ENCODE measurements at places on chromosomes 11 and 22. TPM values are rescaled to one million over a fixed set of nuclear protein-coding genes. Genes with fewer than 3 reads are reported as not detected.

Gene TMEM191B
- total RNA-seq: not detected

Gene C1QTNF5
- total RNA-seq: 28.6 TPM

Gene CRYBA4
- total RNA-seq: not detected

Gene TEX54
- not detected for total RNA-seq
